ENCODE measurements at places on chromosomes 16 and 17.

- no peak for DNase-seq
Observed at GRCh38 chr16:20271893-20272292, 55.4 kb downstream of the GP2 start.

DNA sequence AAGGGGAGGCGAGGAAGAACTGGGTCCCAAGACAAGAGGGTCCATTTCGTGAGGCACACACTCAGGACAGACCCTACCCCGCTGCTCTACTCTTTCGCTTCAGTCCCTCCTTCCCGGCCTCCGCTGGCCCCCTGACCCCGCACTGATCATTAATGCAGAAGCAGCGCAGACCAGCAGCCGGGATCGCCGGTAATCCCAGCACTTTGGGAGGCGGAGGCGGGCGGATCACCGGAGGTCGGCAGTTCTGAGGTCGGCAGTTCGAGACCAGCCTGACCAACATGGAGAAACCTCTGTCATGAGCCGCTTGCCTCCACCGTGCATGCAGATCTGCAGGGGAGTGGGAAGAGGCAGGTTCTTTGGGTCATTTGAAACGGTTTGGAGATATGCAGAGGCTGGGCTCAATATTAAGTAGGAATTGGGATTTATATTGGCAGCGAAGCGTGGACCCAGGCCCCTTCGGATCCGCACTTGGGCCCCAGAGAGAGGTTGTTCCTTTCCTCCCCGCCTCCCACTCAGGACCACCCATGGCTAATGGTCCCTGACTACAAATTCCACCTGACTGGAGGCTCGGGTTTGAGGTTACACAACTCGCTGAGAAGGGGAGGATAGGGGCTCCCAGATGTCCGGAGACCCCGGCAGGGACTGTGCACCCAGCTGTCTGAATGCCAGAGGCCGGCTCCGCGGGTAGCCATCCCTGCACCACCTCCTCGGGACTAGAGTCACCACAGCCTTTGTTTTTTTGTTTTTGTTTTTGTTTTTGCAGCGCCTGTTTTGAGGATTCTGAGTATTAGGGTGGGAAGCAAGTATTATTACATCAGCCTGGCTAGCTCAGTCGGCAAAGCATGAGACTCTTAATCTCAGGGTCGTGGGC lies 23.6 kb upstream of the OR1F1 start:
- DNase-seq: no peak

- no peak for DNase-seq
Observed at GRCh38 chr17:55990332-55991006, 162.8 kb upstream of the ANKFN1 start.

- no peak for DNase-seq
Observed at GRCh38 chr17:80708480-80708879, 163.8 kb downstream of the RPTOR start.

DNA sequence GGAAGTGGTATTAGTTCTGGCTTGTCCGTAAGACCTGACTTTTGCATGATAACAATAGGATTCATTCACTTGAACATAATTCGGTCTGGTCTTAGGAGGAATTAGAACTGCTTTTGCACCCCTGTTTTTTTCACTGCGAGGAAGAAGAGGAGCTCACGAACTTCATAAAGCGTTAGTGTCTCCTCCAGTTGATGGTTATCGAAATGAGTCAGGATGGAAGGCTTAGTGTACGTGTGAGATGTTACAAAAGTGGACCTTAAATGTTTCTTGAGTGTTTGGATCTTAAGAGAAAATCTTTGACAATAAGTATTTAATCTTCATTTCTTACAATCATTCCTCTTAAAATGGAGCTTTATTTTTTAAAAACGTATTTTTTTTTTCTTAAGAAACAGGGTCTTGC lies 52.8 kb downstream of the USP10 start:
- no peak for DNase-seq

Measured in CD4-positive, alpha-beta T cell treated with Interleukin-6 at 100 ng/mL for 8 hours (primary cell).